ENCODE measurements at places on chromosomes 3 and 15. TPM values are rescaled to one million over a fixed set of nuclear protein-coding genes. Genes with fewer than 3 reads are reported as not detected.

The WNT7A gene
- not detected for total RNA-seq

DNA sequence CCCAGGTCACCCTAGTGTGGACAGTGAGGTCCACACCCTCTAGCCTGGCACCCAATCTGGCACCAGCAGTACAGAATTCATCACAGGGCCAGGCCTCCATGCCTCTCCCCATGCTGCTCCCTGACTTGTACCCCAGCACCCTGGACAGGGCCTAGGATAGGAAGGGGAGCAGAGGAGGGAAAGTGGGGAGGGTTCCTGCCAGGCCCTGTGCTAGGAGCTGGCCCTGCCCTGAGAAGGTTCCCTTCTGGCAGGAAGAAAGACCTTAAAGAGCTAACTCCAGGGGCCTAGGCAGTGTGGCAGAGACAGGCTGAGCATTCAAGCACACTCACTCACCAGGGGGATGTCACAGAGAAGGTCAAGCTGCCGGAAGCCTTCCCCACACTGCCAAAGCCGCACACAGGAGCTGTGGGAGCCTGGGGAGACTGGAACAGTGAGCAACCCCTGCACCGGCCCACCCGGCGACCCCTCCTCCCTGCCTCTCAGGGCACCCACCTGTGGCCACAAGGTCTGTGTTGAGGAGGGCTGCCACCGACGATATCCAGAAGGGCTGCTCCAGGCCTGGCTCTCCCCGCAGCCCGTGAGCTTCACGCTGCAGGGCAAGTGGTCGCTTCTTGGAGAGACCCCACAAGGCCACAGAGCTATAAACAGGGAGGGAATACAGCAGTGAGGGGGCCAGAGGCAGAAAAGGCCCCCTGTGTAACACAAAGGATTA lies 7.4 kb downstream of the RRP9 start:
- no peak for DNase-seq

DNA sequence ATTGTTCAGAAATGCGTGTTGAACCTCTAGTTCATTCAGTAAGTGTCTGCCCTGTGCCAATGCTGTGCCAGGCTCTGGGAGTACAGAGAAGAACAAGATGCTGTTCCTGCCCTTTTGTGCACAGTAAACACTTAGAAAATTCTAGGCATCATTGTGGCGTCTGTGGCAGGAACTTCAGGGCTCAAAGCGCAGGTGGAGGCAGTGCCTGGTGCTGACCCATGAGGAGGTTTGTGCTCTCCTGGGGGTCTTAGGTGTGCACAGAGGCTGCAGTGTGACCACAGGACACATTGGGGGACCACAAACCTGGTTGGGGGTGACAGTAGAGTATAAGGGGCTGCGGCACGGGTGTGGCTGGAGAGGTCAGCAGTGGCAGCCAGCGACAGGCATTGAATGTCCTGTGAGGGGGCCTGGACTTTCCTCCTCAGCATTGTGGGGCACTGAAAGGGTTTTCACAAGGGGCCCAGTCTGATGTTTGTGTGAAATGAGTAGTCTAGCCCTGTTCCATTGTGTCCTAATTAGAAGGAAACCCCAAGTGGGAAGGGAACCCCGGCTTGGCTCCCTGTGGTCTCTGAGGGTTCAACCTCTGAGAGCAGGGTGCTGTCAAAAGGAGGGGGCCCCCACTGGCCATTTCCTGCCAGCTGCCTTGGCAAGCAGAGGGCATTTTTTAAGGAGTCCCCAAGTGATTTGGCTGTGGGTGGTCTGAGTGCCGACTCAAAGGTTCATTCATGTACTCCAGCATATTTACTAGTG lies 20.9 kb downstream of the MRAS start:
- DNase-seq, result no peak

The APOD gene
- total RNA-seq, result 20.5 TPM

GRCh38 chr3:152382312-152383135 lies 113.8 kb downstream of the MBNL1 start:
- DNase-seq, result no peak

GRCh38 chr3:150727653-150728502 lies 24.2 kb upstream of the ERICH6 start:
- DNase-seq, result no peak

DNA sequence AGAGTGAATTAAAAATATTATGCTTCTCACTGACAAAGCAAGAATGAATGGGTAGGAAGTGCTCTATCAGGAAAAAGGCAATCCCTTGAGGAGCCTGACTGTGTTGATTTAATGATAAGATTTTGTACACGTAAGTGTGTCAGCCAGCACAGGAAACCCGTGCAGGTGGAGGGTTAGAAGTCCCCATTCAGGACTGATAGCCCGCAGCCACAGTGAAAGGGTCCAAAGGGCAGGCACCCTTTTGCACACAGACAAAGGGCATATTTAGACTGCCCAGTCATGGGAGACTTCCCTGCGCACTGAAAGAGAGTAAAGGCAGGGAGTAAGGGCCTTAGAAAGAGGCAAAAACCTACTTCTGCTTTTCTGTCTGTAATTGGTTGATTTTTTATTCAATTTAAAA lies 26.4 kb upstream of the SKIL start:
- peak; percentile 80 for DNase-seq

GRCh38 chr3:101690972-101691371 lies 4.5 kb upstream of the RPL24 start:
- no peak for DNase-seq
